NCI-H82 (cell line): ENCODE measurements at places on chromosomes 12 and 14.

GRCh38 chr12:124115976-124116690 is 143.1 kb downstream of the ZNF664 start:
- no peak for DNase-seq

DNA sequence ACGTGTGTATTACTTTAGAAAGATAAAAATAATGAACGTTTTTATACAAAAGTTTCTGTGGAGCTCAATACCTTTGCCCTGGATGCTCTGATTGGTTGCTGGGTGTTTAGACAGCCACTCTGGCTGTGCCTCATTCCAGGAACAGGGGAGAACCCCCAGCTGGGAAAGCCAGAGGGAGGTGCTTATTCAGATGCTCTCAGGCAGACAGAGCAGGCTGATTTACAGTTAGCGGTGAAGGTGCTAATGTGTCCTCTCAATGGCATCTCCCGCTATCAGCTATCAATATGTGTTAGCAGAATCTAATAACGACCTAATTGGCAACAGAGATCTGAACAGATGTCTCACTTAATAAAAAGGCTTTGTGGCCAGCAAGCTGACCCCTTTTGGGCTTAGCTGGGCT is 402.3 kb downstream of the NUAK1 start:
- peak; percentile 86 for DNase-seq

DNA sequence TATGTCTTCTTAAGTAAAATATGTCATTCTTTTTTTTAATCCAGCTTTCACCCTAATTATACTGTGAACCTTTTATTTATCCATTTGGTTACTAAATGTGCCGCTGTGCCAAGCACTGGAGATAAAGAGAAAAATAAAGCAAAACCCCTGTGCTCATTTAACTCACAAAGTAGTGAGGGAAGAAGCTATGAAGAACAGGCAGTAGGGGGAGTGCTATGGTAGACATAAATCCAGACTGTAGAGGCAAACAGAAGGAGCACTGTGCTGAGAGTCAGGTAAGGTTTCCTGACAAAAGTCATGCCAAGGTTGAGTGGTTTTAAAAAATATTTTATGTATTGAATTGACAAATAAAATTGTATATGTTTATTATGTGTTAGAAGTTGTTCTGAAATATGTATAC is 188.5 kb upstream of the SYT10 start:
- DNase-seq = no peak

DNA sequence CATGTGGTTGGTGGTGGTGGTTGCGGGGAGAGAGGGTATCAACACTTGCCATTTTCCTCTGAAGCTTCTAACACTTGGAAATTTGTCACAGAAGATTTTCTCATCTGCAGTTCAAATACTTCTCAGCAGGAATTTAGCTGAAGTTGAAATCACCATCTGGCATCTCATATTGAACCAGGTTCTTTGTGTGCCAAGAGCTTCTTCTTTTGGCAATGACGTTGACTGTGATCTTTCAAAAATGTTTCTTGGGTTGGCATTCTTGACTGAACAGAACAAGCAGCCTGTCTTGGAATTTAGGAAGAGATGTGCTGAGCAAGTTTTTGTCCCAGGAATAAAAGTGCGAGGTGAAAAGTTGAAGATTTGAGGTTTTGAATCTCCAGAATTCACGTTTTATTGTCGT is 8.7 kb upstream of the NIN start:
- DNase-seq = no peak

- no peak for DNase-seq
These were observed 8.2 kb upstream of the CHURC1 start for GRCh38 chr14:64906022-64906421.

DNA sequence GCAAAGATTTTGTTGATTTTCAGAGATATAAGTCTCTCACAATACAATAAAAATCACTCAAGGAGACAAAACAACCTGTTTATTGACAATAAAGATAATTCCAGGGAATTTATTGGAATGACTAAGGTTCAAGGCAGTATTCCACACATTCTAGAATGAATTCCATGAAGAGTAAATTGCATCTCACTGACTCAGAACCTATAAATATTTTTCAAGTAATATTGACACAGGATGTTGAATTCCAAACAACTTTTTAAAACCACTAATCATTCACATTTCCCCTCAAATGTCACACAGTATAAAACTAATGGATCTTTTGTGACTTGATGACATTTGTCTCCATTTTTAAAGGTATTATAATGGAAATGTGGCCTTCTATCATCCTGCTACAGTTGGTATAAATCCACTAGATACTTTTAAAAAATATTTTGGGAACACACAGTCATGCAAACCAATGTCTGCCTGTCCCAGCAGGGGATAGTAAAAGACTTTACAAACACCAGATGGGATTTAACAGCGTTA is 42.1 kb upstream of the LGR5 start:
- no peak for DNase-seq

DNA sequence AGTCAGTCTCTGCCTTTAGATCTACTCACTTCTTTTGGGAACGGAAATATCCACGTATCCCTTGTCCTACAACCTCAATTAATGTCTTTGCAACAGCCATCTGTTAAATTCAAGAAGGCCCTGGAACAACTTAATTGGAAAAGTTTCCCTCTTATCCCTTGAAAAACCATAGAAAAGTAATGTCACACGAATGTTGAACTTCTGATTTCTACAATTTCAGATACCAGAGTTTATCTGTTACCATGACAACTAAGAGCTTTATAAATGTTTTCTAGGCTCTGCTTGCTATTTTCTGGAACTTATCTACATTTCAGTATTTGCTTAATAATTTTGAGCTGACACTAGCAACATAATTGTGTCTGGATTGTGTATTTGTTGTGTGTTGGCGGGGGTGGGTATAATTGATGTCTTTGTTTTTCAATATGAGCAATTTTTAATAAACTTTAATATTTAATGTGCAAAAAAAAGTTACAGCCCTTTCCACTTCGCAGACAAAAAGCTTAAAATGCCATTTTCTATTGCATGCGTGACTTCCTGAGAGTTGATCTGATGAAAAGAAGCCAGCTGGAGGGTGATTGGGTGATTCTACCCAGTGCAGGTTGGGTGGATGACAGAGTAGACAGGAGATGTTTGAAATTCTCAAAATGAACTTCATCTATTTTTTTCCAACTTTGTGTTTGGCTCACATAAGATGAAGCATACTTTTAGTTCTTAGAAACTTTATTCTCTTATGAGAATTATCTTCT is 11.8 kb upstream of the EDDM3A start:
- DNase-seq = no peak

DNA sequence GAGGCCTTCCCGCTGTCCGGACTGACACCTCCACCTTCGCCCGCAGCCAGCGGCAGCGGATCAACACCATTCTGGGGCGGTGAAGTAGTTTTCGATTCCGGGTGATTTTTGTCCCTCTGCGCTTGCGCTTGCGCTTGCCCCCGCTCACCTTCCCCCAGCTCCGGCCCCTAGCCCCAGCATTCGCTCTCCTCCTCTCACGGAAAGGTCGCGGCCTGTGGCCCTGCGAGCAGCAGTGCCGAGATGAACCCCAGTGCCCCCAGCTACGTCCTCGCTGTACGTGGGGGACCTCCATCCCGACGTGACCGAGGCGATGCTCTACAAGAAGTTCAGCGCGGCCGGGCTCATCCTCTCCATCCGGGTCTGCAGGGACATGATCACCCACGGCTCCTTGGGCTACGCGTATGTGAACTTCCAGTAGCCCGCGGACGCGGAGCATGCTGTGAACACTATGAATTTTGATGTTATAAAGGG is 22.7 kb upstream of the SRGAP1 start:
- no peak for DNase-seq

DNA sequence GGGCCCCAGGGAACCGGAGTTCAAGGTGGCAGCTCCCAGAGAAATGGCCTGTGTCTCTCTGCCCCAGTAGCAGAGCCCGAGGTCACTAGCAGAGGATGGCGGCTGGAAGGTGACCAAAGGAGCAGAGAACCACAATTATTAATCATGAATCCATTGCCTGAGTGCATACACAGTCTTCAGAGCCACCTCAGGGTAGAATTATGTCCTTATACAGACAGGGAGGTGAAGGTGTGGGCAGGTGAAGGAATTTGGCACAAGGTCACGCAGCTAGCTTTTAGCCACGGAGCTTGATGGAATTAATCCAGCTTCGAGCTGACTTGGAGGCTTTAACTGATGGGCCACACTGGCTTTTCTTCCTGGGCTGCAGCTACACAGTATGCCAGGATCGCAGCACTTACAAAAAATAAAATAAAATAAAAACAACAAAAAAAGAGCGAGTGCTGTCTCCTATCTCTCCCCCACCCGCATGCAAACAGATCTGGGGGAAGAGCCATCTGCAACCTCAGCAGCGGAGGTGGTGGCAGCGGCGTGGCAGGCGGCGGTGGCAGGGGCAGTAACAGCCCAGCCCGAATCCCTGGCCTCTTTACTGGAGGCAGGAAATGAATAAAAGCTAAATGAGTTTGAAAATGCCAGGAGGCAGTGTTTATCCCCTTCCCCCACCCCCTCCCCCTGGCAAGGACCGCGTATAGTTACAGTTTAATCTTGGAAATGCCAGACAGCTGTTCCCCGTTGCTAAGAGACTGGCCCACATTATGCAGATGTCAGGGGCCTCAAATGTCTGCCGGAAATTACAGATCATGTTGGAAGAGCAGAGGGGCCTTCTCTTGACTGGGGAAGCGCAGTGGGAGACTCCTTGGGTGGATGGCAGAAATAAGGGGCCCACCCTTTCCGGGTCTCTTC is 93.5 kb downstream of the LRRC74A start:
- DNase-seq = peak; percentile 95

- DNase-seq = no peak
These were observed 7.5 kb downstream of the ZNF385A start for GRCh38 chr12:54377007-54377406.

GRCh38 chr14:95452176-95452892 is 64.1 kb downstream of the SYNE3 start:
- peak; percentile 51 for DNase-seq

DNA sequence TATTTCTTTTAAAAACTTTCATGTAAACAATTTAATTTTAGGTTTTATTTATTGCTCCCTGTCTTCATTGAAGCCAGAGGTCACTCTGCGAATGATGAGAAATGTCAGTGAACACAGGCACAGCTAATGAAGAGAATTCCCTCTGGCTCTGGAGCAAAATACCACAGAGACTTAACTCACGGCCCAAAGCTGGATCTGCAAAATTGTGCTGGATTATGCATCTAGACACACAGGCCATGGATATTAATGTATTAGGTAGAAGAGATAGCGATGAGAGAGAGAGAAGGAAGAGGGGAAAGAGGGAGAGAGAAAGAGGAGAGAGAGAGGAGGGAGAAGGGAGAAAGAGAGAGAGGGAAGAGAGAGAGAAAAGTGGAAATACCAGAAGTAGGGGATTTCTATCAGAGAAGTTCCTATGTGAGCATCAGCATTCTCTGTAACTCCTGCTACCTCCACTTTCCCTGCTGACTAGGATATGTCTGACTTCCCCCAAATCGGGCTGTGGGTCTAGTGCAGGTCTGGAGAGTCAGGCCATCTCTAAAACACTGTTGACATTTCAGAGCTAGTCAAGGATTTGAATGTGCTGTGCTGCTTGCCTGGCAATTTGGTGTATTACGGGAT is 3.7 kb downstream of the ARHGDIB start:
- DNase-seq = peak; percentile 13

DNA sequence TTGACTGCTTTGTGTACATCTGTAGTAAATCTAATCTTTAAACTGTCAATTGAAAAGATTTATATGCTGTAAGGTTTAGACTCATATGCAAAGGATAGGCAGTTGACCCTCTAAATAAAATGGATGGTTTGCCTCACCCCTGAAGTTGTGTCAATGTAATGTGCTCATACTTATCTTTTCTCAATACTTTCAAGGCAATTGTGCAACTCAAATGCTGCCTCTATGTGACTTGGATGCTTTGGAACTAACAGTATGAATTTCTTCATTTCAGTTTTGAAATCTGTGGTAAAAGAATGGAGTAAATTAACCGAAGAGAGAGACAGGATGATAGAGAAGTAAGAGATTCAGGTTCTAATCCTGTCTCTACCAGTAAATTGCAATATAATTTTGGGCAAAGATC is 9.7 kb downstream of the PDE6H start:
- DNase-seq = no peak

- DNase-seq = no peak
These were observed 67.7 kb downstream of the EPS8 start for GRCh38 chr12:15721316-15722115.

GRCh38 chr12:124518051-124518932 is 49.1 kb downstream of the NCOR2 start:
- peak; percentile 92 for DNase-seq

- DNase-seq = no peak
These were observed 15.0 kb downstream of the CCDC85C start for GRCh38 chr14:99589031-99589441.

- peak; percentile 98 for DNase-seq
These were observed 18.3 kb upstream of the SLC35F4 start for GRCh38 chr14:57884175-57884574.

DNA sequence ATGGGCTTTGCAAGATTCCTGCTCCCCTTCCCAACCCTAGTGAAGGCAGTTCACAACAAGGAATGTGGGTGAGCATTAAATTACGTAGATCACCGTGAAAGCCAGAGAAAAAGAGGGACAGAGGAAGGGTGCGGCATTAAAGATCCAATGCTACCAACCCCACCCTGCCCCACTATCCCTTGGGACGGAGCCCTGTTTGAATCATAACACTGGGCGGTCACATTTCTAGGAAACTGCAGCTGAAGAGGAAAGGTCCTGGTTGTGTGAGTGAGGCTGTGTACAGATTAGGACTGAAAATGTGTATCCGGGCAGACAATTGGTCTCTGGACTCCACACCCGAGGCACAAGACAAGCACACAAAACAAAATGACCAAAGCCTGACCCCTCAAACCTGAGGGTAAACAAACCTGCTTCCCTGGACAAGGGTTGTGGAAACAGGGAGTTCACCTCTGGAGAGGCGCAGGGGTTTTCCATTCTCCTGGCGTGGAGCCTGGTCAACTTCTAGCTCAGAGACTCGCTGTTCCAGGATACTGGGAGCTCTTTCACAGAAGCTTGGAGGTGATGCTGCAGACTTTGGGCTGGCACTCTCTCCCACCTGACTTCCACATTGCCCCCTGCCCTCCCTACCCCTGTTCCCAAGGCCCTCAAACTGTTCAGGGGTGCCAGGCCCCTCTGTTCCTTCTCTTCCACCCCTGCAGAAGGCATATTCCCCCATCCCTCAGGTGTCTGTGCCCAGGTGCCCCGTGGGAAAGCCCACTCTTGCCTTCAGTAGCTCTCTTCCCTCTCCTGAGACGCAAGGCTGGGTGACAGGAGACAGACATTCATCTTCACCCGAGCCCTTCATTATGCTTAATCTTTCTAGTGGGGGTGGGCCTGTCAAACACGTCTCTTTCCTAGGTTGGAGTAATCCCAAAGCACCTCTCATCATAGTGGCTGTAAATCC is 16.5 kb downstream of the NINJ2 start:
- DNase-seq = no peak

GRCh38 chr12:2613326-2614073 is 181.3 kb upstream of the FKBP4 start:
- DNase-seq = no peak
